ENCODE measurements at places on chromosomes 16 and 17. TPM values are rescaled to one million over a fixed set of nuclear protein-coding genes. Genes with fewer than 3 reads are reported as not detected.

Gene CTRB1
- total RNA-seq, result not detected

GRCh38 chr17:30210901-30211300 is 24.6 kb downstream of the SLC6A4 start:
- no peak for DNase-seq

DNA sequence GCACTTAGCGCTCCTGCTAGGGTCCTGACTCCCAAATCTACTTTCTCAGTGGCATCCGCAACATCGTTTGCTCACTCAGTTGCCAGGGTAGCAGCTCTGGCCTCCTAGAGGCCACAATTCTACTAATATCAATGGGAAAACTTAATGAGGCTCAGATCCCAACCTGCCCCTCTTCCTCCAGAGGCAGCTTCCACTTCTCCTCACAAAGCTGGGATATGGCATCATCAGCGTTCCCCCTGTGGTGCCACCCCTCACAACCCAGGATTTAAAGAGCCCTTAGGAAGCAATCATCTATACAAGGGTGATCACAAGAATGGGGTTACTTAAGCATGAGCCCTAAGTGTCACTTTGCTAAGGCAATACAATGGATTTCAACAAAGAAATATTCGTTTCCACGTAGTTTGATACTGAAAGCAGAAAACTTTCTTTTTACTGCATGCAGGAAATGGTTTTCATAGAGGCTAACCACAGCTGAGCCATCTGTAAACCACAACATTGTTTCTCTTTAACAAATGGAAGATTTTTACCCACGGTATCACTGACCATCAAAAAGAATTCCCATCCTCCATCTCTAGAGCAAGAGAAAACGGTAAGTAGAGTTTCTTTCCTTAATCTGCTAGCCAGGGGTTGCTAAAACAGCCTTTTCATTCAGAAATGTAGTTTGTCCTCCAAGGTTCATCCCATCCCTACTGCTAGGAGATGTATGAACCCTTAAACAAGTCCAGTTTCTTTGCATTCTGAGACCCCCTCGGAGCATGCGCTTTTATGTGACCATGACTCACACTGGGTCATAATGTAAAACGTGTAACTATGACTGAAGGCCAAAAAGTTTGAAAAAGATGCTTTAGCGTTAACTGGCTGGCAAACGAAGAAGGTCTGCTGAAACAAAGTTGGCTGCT is 68.3 kb upstream of the BCAR1 start:
- DNase-seq, result peak; percentile 90

- no peak for DNase-seq
These were observed 729 bp downstream of the P2RX5 start for GRCh38 chr17:3695129-3695722.

GRCh38 chr17:78529871-78530670 is 47.1 kb downstream of the DNAH17 start:
- no peak for DNase-seq

GRCh38 chr17:673200-673681 is 41.4 kb downstream of the VPS53 start:
- no peak for DNase-seq

- no peak for DNase-seq
These were observed 420.2 kb upstream of the GOT2 start for GRCh38 chr16:59154295-59154694.

DNA sequence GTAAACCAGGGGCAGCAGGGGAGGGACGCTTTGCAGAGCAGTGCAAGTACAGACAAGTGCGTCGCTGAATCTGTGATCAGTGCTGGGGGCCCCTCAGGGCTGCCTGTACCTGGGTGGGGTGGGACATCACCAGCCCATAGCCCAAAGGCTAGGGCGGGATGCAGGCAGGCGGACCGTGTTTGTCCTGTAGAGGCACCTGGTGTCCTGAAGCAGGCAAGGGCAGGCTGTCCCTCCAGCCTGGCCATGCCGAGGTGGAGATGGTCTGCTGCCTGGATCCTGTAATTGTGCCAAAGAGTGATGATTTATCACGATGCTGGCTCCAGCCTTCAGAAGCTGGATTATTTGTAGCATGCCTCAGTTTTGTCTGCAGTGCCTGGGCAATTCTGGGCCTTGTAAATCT is 137.9 kb upstream of the GSE1 start:
- no peak for DNase-seq

Gene PTX4
- total RNA-seq, result not detected

GRCh38 chr17:38783227-38783626 is 16.1 kb downstream of the PIP4K2B start:
- DNase-seq, result no peak

DNA sequence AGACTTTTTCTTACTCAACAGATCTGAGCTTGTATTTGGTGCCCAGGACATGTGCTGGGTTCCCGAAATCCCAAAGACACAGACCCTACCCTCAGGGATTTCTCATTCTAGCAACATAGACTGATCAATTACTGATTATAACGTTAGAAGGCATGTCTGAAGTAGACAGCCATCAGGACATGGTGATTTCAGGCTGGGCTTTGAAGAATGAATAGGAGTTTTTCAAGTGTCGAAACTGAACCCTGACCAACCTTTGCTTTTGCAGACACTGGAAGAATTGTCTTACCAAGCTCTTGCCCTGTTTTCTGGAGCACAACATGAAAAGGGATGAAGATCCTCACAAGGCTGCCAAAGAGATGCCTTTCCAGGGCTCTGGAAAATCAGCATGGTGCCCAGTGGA is 40.0 kb upstream of the IL21R start:
- DNase-seq, result no peak
